ENCODE measurements at places on chromosomes 7 and 10.
A peak's percentile ranks its signal among the peaks of the same experiment; 100 is the strongest.

DNA sequence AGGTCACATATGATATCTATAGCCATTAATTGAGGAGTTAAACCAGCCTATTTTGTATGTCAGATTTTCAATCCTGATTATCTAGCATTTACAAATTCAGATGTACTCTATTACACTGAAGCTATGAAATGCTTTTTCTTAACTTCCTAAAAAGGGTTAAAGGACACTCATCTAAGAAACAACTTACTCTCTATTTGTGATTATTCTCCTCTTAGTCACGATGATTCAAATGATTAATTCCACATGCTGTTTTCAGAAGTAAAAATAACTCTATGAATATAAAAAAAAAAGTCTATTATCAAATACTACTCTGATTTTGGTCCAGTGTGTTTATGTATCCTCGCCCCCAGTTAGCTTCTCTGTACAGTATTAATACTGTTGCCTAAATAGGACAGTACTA is 1199.9 kb downstream of the GATA3 start:
- no peak for DNase-seq

GRCh38 chr7:30874656-30875302 is 36.9 kb upstream of the AQP1 start:
- no peak for DNase-seq

- DNase-seq: no peak
Observed at GRCh38 chr10:78919181-78919966, 149.4 kb upstream of the ZMIZ1 start.

DNA sequence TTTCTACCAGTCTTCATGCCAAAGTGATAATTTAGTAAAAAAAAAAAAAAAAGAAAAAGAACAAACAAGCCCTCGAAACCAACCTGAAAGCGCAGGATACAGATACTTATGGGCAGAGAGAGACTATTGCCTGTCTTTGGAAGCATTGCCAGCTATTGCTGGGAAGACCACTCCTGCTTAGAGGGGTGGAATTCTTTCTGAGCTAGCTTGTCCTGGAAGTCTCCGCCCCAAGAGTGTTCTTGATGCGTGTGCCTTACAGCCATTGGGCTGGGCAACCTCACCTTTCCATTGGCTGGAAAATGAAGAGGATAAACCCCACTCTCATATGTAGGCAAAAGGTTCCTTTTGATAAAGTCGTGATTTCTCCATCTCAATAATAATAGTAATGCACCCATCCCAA is 19.9 kb upstream of the INSYN2A start:
- DNase-seq: no peak

- DNase-seq: no peak
Observed at GRCh38 chr10:95350830-95351228, 60.0 kb upstream of the PDLIM1 start.

DNA sequence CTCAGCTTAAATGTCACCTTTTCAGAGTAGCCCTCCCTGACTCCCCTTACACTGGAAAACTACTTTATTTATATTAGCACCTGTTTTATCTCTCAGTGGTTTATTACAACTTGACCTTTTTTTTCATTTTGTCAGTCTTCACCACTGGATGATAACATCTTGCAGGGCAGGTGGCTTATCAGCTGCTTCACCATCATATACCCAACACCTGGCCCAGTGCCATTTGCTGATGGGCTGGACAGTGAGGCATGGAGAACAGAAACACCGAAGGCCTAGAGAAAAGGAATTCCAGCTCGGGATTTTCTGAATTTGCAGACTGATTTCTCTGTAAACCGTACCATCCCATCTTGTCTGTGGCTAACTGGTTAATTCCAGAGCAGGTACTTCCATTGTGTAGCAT is 48.5 kb downstream of the SORCS3 start:
- DNase-seq: no peak

DNA sequence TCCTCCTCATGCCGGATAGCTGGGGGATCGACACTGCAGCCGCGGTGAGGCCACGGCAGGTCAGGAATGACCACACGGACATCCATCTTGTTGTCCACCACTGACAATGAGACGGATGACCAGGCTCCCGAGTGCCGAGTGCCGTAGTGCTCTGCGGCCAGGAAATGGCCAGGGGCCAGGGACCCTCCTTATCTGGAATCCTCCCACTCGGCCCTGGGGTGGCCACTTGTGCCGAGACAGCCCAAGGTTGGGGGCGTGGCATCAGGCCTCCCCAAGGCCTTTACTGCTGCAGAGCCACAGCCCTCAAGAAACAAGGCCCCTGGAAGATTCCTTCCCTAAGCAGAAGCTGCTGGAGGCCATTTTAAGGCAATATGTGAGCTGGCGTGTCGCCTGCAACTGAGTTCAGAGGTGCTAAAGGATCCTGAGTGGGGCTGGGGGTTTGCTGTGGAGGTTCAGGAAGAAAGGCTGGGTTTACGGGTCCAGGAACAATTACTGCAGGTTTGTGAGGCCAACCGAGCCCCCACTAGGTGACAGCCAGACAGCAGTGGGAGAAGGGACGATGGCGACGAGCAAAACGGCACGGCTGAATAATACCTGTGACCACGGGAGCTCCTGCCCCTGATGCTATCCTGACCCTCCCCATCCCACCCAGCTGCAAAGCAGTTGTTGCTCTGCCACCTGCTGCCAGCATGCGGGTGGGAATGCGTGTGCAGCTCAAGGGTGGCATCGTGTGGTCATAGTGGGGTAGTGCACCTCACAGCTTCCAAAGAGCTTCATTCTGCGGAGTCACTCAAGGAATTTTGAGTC is 31.6 kb upstream of the LEP start:
- peak; percentile 52 for DNase-seq

GRCh38 chr10:36383349-36383748 is 741.3 kb upstream of the FZD8 start:
- no peak for DNase-seq

GRCh38 chr7:94481279-94481678 is 28.3 kb upstream of the CASD1 start:
- DNase-seq: no peak

DNA sequence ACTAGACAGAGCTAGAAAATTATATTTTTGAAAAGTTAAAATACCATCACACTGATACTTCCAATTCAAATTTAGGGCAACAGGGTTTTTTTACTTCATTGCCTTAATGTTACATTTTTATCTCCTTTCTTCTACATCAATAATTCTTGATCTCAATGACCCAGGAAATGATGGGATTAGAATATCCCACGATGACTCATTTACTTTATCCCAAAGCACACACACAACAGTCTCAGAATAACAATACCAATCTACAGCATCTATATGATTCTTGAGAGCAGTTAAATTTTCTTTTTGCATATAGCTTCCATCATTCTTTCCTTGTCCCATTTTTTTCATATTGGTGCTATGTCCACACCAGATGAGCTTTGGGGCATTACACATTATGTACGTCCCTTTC is 98.4 kb upstream of the EEPD1 start:
- no peak for DNase-seq

GRCh38 chr7:25720427-25720826 is 431.6 kb upstream of the NFE2L3 start:
- DNase-seq: no peak

- no peak for DNase-seq
Observed at GRCh38 chr7:135977742-135978066, 545 bp upstream of the MTPN start.

GRCh38 chr10:49618821-49619220 is 5.0 kb downstream of the CHAT start:
- no peak for DNase-seq

- no peak for DNase-seq
Observed at GRCh38 chr10:106380706-106381105, 783.8 kb downstream of the SORCS1 start.

GRCh38 chr7:3229904-3230470 is 71.1 kb upstream of the SDK1 start:
- DNase-seq: no peak

- DNase-seq: no peak
Observed at GRCh38 chr10:26430641-26431163, 7.4 kb upstream of the APBB1IP start.

GRCh38 chr10:22475651-22476600 is 130.6 kb downstream of the SPAG6 start:
- DNase-seq: no peak

DNA sequence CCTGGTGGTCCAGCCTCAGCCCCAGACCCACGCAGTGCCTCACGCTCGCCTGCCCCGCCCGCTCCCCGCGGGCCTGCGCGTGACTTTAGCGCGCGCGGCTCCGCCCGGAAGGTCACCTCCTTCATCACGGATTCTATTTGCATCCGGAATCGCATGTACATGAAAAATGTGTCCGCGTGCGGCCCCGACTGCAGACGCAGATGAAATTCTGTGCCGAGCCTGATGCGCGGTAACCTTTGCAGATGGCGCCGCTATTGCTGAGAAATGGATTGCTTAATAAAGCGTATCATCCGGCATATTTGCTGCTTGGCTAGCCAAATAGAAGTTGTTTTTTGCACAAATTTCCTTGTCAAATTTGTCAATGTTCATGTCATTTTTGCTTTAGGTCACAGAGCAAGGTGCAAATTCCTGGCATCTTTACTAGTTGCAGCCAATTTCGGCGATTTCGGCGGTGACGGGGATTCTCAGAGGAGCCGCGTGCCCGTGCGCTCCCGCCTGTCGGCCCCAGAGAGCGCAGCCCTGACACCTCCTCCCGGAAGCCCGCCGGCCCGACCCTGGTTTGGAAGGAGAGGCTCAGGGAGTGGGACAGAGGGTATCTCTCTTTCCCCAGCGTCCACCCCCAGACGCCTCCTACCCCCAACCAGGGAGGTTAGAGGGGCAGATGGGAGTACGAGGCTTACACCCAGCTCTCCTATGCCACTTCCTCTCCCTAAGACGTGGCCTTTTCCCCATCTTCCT is 85.9 kb upstream of the PAX2 start:
- DNase-seq: no peak

DNA sequence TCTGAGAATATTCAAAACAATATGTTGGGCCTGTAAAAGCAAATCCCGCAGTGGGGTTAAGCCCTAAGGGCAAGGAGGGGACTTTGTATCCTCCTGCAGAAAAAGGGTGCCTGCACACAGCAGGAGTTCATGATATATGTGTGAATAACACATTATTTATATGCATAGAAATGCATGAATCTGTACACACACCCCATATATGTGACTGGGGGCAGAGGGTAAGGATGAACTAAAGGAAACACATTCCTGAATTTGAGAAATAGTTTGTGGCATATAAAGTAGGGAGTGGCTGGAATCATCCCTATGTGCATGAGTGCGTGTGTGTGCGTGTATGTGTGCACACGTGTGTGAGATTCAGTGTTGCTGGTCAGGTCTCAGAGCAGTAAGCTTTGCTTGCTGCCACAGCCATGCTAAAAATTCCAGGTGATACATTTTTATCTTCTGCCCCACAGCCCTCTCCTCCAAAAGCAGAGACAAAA is 18.9 kb downstream of the ENO4 start:
- no peak for DNase-seq

DNA sequence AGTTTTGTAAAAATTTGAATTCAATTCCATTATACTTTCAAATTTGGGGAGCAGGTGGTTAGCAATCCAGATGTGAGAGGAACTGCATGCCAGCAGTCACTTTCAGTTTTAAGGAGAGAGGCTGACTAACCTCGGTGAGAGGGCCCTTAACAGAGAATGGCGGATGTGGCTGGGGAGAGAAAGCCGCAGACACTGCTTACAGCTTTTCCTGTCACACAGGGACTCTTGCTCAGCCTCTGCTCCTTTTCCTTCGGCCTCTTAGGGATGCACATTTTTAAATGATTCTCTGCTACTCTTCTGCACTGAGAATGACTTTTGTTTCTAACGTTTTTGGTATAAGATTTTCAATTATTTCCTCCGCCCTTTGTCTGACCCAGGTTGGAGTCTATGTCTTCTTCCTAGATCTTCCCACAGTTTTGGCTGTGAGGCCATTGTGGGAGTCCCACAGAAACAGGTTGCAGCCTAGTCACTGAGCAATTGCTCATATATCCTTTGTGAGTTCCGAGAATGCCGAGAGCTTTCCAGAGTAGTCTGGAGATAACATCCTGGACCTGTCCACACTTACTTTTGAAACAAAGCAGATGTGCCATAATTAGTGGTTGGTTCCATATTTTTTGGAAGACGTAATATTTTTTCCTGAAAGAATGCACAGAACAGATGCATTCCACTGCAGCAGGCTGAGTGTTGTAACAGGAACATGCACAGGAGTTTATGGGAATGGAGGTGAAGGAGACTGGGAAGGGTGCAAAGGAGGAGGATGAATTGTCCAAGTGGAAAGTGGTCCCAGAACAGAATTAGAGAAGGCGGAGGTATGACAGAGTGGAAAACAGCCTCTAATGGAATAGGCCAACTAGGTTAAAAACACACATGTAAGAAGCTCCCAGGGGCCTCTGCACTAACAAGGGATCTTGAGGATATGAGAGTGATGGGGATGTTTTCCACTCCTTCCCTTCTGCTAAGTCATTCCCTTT is 168.0 kb upstream of the ZNF32 start:
- DNase-seq: peak; percentile 53

GRCh38 chr10:50224330-50224952 is 26.9 kb downstream of the ASAH2 start:
- no peak for DNase-seq

GRCh38 chr7:101550641-101551541 is 78.2 kb downstream of the MYL10 start:
- DNase-seq: no peak

- DNase-seq: no peak
Observed at GRCh38 chr7:90111-91063, 102.0 kb upstream of the FAM20C start.

- peak; percentile 4 for DNase-seq
Observed at GRCh38 chr7:1706721-1707613, 36.9 kb downstream of the ELFN1 start.

GRCh38 chr7:80410081-80410480 is 101.8 kb downstream of the GNAT3 start:
- no peak for DNase-seq

DNA sequence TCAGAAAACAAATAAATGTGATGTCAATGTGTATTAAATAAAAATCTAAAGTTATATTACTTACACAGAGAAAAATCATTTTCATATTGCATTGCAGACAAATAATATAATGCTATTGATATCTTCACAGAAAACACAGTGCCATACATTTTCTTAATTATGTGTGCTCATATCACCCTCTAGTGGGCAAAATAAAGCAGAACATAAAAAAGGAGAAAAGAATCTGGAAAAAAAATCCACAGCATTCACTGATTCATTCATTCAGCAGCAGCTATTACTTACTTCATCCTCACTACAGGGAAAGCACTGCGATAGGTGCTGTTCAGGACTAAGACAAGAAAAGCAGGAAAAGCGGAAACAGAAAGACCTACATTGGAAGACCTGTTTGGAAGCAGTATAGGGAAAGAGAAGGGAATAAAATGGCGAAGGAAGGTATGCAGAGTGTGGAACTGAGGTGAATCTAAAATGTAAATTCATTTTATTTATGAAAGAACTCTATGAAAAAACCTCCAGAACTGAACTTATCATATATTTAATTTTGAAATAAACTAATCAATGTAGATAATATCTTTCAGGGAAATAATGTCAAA is 73.2 kb downstream of the POT1 start:
- no peak for DNase-seq
